ENCODE measurements at places on chromosomes 4 and X.
A peak's percentile ranks its signal among the peaks of the same experiment; 100 is the strongest.

- no peak for DNase-seq
Measured at GRCh38 chrX:105126201-105126600, 94.3 kb downstream of the TEX13A start.

- DNase-seq, result no peak
Measured at GRCh38 chr4:65535113-65535512, 135.2 kb downstream of the EPHA5 start.

DNA sequence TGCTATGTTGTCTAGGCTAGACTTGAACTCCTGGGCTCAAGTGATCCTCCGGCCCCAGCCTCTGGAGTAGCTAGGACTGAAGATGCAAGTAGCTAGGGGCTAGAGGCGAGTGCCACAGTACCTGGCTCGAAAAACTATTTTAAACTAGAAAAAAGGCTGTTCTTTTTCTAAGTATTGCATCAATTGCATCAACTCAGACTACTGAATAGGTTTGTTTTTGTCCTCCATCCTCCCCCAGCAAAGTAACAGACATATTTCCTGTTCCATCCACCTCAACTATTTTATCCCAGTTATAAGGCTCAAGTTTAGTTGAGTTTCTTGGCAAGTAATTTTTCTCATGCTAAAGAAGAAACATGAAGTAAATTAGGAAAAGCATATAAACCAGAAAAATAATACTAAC, 4.1 kb downstream of the SH3RF1 start:
- DNase-seq, result no peak

DNA sequence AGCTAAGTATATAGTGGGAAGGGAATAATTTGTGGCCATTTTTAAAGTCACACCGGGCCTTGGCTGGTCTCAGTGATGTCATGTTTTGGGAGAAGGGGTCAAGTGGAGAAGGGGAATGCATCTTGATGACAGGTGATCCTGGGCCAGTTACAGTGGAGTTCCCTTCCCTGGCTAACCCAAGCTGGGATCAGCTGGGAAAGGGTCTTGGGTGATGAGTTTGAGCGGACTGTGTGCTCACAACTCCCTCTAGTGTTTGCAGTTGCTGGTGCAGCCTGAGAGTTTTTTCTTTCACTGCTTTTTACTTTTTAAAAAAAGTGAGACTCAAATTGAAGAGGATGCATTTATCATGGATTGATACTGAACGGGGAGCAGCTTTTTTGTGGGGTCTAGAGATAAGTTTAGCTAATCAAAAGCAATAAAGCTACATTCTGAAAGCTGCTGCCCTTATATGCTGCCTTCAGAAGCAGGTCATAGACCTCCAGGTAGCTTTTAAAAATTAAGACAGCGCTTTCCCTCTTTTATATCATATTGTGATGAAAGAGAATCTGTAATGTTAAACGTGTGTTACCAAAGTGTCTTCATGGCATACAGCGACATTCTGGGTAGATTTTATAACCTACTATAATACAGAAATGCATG, 164.7 kb downstream of the DCLK2 start:
- peak; percentile 51 for DNase-seq

GRCh38 chr4:129232589-129233337, 136.8 kb downstream of the C4orf33 start:
- no peak for DNase-seq

DNA sequence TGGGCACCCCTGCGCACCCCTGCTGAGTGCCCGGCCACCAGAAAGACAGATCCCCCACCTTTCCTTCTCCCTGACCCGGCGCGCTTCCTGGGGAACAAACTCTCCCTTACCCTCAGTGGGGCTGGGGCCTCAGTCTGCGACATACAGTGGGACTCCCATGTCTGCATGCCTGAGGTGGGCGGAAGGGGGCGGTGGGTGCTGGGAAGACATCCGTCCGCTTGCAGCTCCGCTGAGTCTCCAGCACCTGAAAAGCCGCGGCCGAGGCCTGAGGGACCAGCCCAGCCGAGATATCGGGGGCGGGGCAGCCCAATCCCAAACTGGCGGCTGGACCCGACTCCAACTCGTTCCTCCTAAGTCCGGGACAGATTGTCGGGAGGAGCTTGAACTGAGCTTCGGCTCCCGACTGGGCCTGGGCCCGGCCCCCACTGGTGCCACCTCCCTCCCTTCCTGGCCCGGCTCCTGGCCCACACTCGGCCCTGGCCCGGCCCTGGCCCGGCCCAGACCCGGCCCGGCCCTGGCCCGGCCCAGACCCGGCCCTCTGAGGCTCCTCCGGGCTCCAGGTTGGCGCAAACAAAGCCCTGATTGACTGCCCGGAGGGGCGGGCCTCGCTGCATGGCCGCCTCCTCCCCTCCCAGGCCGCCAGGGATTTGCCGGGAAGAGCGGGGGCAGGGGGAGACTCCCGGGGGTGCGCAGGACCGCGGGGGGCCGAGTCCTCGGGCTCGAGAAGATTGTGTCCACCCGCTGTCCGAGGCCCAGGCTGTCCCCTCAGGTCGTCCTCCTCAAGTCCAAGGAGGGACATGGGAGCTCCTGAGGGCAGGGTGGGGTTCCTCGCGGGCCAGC, 877 bp upstream of the SLC16A2 start:
- no peak for DNase-seq

GRCh38 chrX:34656842-34657725, at the start of gene TMEM47:
TMEM47 (minus strand) TSS chrX:34657285; CDS start chrX:34657029, 256 bp downstream.
- no peak for DNase-seq

GRCh38 chr4:2484993-2485392, 16.1 kb downstream of the RNF4 start:
- peak; percentile 77 for DNase-seq

DNA sequence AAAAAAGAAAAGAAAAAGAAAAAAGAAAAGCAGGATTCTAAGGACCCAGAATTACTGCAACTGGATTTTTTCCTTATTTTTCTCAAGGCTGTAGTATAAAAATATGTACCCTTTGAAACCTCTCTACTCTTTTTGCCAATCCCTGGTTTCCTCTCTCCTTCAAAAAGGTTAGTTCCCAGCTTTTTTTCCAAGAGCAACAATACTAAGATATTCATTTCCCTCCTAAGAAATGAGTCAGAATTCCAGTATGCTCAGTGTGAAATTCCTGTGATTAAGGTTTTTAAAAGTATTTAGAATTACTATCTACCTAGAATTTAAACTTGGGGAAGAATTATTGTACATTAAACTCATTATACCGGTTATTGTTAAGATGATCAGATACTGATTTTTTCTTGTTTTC, 22.0 kb downstream of the SMIM14 start:
- DNase-seq, result no peak

DNA sequence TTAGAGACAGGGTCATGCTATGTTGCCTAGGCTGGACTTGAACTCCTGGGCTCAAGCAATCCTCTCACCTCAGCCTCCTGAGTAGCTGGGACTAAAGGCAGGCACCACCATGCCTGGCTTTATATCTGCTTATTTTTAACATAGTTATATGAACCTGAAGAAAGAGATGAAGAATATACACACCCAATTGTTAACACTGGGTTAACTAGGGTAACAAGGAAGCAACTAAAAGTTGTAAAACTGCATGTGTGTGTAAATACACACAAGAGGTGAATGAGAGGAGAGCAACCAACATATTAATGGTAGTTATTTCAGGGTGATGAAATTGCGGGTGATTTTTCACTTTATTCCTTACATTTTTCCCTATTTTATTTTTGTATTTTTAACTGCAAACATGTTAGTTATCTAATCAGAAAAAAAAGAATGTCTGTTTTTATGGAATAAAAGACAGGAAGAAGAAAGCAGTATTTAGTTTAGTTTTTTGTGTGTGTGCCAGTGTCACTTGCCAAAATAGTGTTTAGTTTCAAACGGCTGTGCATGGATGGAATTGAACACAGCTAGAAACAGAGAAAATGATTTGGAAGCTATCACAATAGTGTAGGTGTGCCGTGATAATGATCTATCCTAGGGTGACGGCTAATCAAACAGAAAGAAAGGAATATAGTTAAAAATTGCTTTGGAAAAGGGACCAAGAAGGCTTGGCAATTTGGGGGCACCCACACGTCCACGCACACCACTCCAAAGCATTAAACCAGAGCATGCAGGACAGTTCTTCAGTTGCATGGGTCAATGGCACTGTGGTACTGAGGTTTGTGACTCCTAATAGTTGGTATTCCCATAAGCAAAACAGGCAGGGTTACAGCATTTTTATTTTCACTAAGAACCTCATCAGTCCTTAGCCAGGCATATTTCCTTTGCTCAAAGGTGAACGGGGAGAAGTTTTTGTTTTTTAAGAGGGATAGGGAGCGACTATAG, 89.1 kb upstream of the KLHL13 start:
- no peak for DNase-seq

- no peak for DNase-seq
Measured at GRCh38 chr4:128341634-128342033, 54.0 kb upstream of the PGRMC2 start.

DNA sequence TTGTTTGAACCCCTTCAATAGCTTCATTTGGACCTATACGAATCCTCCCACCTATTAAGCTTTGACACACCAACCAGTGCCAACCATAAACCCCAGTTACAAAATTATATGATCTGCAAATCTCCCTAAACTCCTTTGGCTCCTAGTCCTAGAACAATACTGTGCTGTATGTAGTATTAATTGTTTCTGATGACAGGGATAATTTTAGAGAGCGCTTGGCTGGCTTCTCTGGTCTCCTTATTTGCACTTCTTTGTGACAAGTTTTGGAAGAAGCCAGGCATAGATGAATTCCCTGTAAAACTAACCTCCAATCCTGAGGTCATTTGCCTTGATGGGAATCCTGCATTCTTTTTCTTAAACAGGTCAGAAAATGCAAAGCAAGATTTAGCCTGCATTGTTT, 433.0 kb downstream of the PPARGC1A start:
- DNase-seq, result no peak

DNA sequence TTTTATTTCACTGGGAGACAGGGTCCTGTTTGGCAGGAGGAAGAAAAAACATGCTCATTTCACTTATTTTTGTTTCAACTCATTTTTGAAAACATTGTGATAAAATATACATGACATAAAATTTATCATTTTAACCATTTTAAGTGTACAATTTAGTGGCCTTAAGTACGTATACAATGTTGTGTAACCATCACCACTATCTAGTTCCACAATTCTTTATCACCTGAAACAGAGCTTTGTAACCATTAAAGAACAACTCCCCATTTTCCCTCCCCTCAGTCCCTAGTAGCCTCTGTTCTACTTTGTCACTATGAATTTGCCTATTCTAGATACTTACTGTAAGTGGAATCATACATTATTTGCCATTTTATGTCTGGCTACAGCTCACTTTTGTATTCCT, 143.8 kb downstream of the GPAT3 start:
- no peak for DNase-seq

DNA sequence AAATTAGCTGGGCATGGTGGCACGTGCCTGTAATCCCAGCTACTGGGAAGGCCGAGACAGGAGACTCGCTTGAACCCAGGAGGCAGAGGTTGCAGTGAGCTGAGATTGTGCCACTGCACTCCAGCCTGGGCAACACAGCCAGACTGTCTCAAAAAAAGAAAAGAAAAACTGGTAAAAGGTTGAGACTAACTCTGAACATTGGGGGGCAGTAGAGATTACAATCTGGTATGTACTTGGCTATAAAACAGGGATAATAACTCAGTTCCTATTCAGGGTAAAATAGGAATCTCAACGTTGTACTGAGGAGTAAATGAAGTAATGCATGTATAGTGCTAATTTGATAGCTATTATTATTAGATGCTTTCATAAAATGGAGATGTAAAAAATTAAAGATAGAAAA, 12.5 kb upstream of the KLF8 start:
- no peak for DNase-seq

DNA sequence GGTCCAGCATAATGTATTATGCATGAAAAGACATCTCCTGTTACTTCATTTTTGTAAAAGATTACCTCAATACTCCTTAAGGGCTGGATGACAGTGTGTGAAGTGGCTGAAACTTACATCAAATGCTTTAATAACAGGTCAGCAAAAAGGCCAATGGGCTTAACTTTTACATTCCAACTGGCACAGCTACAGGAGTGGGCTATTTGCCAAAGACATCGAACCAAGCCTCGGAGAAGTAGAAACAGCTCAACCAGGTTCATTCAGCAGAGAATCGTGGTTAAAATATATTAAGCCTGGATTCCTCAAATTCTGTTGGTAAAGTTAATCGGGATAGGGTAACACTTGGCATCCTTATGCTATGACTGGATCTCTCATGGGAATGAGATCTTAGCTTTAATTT, 639.7 kb downstream of the TRIML1 start:
- DNase-seq, result no peak

DNA sequence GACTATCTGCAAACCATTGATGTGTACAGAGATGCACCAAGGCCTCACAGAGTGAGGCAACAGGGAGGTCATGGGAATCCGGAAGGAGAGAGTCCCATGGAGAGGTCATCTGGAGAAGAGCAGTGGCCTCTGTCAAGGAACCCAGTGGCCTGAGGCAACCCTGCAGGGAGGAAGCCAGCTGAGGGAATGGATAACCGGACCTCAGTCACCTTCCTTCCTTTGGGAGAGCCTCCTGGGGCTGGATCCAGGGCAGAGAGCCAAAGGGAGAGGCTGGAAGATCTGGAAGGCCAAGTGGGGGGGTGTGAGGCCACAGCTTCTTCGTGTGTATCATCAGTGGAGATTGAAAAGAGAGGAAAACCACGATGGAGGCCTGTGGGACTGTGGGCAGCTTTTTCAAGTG, 24.3 kb upstream of the CD38 start:
- DNase-seq, result no peak

DNA sequence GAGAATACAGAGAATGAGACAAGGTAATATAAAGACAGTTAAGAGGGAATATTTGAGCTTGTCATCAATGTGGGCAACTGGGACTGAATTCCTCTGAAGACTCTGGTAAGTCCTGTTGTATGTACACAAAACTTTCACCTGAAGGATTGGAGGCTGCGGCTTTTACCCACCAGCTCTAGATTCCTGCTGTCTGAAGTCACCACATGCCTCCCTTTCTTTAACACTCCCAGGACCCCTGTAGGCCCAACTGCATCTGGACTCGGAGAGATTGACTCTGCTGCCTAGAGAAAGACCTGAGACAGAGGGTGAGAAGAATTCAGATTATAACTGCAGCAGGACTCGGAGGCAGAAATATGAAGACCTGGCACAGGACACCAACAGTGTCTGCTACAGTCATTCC, 1048.0 kb downstream of the PDHA2 start:
- DNase-seq, result no peak

GRCh38 chr4:147128787-147129186, 183.1 kb upstream of the TTC29 start:
- no peak for DNase-seq

GRCh38 chrX:39823854-39824253, 273.9 kb downstream of the BCOR start:
- DNase-seq, result no peak

GRCh38 chr4:5661237-5661636, 47.1 kb downstream of the EVC2 start:
- DNase-seq, result no peak

DNA sequence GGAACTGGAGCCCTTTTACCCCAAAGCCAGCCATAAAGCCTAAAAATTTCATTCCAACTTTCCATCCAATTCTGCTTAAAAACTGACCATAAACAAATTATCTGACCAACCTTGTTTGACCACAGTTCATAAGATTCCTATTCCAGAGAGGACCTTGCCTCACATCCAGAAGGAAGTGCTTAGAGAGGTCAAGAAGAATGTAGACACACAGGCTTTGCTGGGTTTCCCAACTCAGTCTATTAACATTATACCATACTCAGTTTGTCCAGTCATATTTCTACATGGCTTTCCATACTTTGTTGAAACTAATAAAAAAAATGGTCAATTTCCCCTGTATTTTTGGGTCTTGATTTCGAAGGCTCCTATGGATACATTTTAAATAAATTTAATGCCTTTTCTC, 1522.5 kb downstream of the ARAP2 start:
- DNase-seq, result no peak

GRCh38 chr4:132646186-132646585, 502.9 kb upstream of the PCDH10 start:
- DNase-seq, result peak; percentile 32
